ENCODE measurements at places on chromosomes 1 and 21.

- H3K4me3 ChIP-seq = no peak overlapping the region
- H3K27me3 ChIP-seq = no peaks in the 10 kb centered on the region
- no peaks in the 10 kb centered on the region for H3K4me1 ChIP-seq
- no peak overlapping the region for H3K27ac ChIP-seq
These were observed 737.8 kb upstream of the CXADR start for GRCh38 chr21:16775076-16775475.

GRCh38 chr1:107867422-107867821 lies 97.6 kb downstream of the VAV3 start:
- no peak for DNase-seq
- no peak overlapping the region for H3K27ac ChIP-seq
- H3K4me1 ChIP-seq = peaks cover 3% of the 10 kb centered on the region
- no peak overlapping the region for H3K4me3 ChIP-seq
- H3K36me3 ChIP-seq = no peaks in the 10 kb centered on the region

DNA sequence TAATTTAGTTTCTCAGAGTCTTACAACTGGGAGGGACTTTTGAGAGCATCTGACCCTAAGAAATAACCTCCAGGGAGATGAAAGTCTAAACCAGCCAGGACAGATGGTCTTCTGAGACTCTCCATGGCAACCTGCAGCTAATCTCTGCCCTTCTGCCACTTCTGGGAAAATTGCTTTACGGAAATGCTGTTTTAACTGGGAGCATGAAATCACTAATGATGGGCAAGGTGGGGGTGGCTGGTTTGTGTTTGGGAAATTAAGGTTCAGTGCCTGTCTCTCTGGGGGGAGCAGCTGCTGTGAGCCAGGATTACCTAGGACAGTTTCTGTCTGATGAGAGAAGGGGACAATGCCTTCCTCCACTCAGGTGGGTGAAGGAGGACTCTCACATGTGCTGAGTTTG lies 33.2 kb downstream of the ROR1 start:
- H3K36me3 ChIP-seq = no peaks in the 10 kb centered on the region
- DNase-seq = no peak
- no peak overlapping the region for H3K4me3 ChIP-seq
- no peak overlapping the region for H3K27ac ChIP-seq
- H3K27me3 ChIP-seq = no peaks in the 10 kb centered on the region

- no peak overlapping the region for H3K27ac ChIP-seq
- H3K4me3 ChIP-seq = no peak overlapping the region
- DNase-seq = no peak
- H3K27me3 ChIP-seq = no peaks in the 10 kb centered on the region
- H3K36me3 ChIP-seq = peaks cover 8% of the 10 kb centered on the region
These were observed 57.5 kb upstream of the GUCA2A start for GRCh38 chr1:42221952-42222606.

GRCh38 chr1:25858494-25858893 lies 763 bp downstream of the AUNIP start:
- peaks cover 22% of the 10 kb centered on the region for H3K4me1 ChIP-seq
- no peak overlapping the region for H3K27ac ChIP-seq
- peak overlapping the region; percentile 72 for H3K4me3 ChIP-seq
- H3K27me3 ChIP-seq = no peaks in the 10 kb centered on the region
- no peaks in the 10 kb centered on the region for H3K36me3 ChIP-seq

DNA sequence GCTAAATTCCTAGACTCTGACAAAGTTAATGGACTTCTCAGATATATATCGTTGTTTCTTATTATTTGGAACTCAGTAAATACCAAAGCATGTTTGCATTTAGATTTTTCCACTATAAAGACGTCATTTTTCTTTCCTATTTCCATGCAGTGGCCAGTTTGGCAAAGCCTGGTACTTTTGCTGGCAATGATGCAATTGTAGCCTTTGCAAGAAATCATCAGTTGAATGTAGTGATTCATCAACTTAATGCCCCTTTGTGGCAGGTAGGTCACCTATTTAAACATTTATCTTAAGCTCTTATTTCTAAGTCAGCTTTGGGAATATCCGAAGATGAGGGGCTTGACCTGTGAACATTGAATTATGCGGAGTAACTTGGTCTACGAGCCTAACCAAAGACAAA lies 12.0 kb downstream of the OTUD3 start:
- H3K4me1 ChIP-seq = no peaks in the 10 kb centered on the region
- H3K27me3 ChIP-seq = no peaks in the 10 kb centered on the region
- H3K4me3 ChIP-seq = no peak overlapping the region
- no peak overlapping the region for H3K27ac ChIP-seq
- DNase-seq = no peak
- peaks cover 75% of the 10 kb centered on the region for H3K36me3 ChIP-seq

GRCh38 chr1:89085781-89086180 lies 20.8 kb upstream of the GBP1 start:
- H3K4me3 ChIP-seq = no peak overlapping the region
- DNase-seq = no peak
- no peaks in the 10 kb centered on the region for H3K4me1 ChIP-seq
- no peaks in the 10 kb centered on the region for H3K36me3 ChIP-seq

DNA sequence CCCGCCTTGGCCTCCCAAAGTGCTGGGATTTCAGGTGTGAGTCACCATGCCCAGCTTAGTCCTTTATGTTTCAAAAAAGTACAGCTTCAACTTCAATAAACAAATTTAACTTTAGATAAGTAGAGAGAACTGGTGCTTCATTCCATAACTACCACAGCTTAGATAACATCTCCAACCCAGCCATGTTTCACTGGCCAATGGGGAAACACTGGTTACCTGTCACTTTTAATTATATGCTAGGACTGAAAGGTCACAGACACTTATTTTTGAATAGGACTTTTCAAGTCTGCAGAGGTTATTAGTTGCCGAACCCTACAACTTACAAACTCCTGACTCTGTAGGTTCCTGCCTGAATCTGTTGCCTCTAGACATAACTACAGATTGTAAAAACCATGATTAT lies 56.5 kb upstream of the ST6GALNAC3 start:
- no peak overlapping the region for H3K27ac ChIP-seq
- no peaks in the 10 kb centered on the region for H3K27me3 ChIP-seq
- H3K4me1 ChIP-seq = no peaks in the 10 kb centered on the region
- no peak overlapping the region for H3K4me3 ChIP-seq

GRCh38 chr1:66549017-66549416 lies 15.1 kb downstream of the SGIP1 start:
- no peaks in the 10 kb centered on the region for H3K36me3 ChIP-seq
- H3K27ac ChIP-seq = no peak overlapping the region
- no peaks in the 10 kb centered on the region for H3K4me1 ChIP-seq
- no peak for DNase-seq
- H3K4me3 ChIP-seq = no peak overlapping the region

GRCh38 chr1:54883349-54884102 lies 3.5 kb downstream of the DHCR24 start:
- no peak overlapping the region for H3K4me3 ChIP-seq
- peaks cover 22% of the 10 kb centered on the region for H3K4me1 ChIP-seq
- no peaks in the 10 kb centered on the region for H3K36me3 ChIP-seq
- DNase-seq = no peak

- H3K4me1 ChIP-seq = peaks cover 21% of the 10 kb centered on the region
- no peak for DNase-seq
- no peak overlapping the region for H3K27ac ChIP-seq
- H3K27me3 ChIP-seq = no peaks in the 10 kb centered on the region
- H3K4me3 ChIP-seq = no peak overlapping the region
These were observed 223.6 kb upstream of the JUN start for GRCh38 chr1:59007429-59007819.

- DNase-seq = no peak
- no peak overlapping the region for H3K4me3 ChIP-seq
- H3K27me3 ChIP-seq = no peaks in the 10 kb centered on the region
- H3K27ac ChIP-seq = no peak overlapping the region
These were observed 5.3 kb downstream of the C1orf159 start for GRCh38 chr1:1110561-1110971.

- H3K36me3 ChIP-seq = no peaks in the 10 kb centered on the region
- DNase-seq = no peak
- no peaks in the 10 kb centered on the region for H3K4me1 ChIP-seq
- H3K27me3 ChIP-seq = no peaks in the 10 kb centered on the region
- H3K4me3 ChIP-seq = no peak overlapping the region
These were observed 154.9 kb upstream of the CD34 start for GRCh38 chr1:208065862-208066261.

DNA sequence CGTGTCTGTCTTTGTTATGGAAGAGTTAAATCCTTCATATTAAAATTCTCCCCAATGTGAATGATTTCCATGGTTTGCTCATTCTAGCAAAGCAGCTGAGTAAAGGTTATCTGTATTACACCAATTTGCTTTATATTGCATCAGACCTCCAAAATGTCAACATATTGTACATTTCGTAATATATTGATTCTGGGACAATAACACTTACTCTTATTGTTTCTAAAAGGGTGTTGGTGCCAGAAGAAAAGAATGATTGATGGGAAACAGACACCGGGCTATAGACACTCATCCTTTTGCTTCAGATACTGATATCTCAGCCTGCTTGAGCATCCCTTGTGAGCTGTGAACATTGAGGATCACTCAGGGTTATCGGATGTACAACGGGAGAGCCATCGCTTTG lies 7.0 kb downstream of the NTNG1 start:
- no peaks in the 10 kb centered on the region for H3K36me3 ChIP-seq
- no peak for DNase-seq
- H3K4me1 ChIP-seq = no peaks in the 10 kb centered on the region
- no peak overlapping the region for H3K4me3 ChIP-seq
- H3K27ac ChIP-seq = no peak overlapping the region
- H3K27me3 ChIP-seq = no peaks in the 10 kb centered on the region

DNA sequence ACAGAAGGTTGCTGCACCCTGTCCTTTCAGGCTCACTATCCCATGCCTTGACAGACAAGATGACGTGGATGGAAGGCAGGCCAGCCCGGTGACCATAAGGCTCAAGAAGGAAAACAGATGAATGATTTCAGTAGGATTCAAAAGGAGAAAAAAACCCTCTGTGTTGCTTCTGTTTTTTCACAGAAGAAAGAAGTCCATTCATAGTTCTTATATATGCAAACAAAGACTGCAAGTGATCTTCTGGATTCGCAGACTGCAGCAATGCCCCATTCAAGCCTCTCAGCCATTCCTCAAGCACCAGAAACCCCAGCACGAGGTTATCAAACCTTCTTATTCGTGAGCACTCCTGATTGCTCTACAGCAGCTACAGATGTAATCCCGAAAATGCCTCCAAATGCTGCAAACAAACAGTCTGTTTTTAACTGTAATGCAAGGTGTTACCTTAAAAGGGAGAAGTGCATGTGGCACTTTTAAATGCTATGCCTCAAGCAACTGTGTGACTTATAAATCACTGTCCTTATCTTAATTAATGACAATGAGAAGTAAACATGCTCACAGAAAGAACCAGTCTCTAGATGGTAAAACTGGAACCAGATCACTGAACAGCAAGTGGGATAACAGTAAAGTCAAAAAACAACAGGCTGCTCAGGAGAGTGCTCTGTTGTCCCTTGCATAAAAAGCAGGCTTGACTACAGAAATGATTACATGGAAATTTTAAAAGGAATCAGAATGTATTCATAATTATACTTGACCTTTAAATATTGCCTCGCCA lies 173.9 kb downstream of the HHIPL2 start:
- H3K4me3 ChIP-seq = no peak overlapping the region
- no peaks in the 10 kb centered on the region for H3K36me3 ChIP-seq
- H3K27ac ChIP-seq = no peak overlapping the region
- DNase-seq = no peak

- DNase-seq = no peak
- H3K27me3 ChIP-seq = no peaks in the 10 kb centered on the region
- no peak overlapping the region for H3K4me3 ChIP-seq
- H3K27ac ChIP-seq = no peak overlapping the region
- peaks cover 12% of the 10 kb centered on the region for H3K36me3 ChIP-seq
These were observed 10.4 kb downstream of the MGST3 start for GRCh38 chr1:165641231-165641987.

GRCh38 chr1:25205786-25206185 lies 26.5 kb downstream of the SYF2 start:
- H3K27me3 ChIP-seq = no peaks in the 10 kb centered on the region
- no peaks in the 10 kb centered on the region for H3K36me3 ChIP-seq
- H3K4me1 ChIP-seq = peaks cover 3% of the 10 kb centered on the region
- no peak for DNase-seq
- H3K27ac ChIP-seq = no peak overlapping the region

DNA sequence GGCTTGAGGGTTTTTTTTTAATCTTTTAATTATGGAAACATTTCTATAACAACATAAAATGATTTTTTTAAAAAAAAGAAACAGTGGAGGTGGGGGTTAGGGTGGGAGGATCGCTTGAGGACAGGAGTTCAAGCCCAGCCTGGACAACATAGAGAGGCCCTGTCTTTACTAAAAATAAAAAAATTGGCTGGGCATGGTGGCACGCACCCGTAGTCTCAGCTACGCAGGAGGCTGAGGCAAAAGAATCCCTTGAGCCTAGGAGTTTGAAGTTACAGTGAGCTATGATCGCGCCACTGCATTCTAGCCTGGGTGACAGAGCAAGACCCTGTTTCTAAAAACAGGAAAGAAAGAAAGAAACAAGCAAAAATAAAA lies 32.2 kb upstream of the RNF11 start:
- no peak overlapping the region for H3K4me3 ChIP-seq
- no peak for DNase-seq
- no peak overlapping the region for H3K27ac ChIP-seq

DNA sequence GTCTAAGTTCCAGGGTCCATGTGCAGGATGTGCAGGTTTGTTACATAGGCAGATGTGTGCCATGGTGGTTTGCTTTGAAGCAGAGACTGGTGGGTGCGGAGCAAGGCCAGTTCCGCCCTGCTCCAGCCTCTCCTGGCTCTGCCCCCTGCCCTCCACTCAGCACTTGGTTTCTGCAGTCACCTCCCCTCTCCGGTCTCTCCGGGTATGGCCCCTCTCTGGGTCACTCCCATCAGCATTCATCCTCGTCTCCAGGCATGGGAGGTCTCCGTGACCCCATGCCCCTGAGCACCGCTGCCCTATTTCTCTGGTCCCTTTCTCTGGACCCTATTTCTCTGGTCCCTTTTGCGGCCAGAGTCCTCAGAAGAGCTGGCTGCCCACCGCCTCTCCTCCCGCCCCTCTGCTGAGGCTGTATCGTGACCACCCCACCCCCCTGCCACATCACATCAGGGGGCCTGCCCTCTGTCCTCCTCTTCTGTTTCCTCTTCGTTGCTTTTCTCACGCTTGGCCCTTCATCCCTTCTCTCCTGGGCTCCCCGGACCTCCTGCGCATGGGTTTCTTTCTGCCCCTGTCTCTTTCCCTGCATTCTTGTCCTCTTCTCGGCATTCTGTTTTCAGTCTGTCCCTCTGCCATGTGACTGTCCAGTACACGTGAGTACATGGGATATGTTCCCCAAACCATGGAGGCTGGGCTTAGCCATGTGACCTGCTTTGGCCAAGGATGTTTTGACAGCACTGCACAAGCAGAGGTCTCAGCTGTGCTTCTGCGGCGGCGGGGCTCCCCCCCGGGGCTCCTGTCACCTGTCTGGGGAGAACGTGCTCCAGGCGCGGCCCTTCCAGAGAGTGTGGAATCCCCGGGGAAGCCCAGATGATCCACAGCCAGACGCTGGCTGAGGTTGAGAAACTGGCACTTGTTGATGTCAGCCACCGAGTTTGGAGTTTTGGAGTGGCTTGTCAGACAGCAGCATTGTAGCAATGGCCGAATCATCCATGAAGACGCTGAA lies 54.4 kb upstream of the C1orf174 start:
- DNase-seq = no peak
- peaks cover 12% of the 10 kb centered on the region for H3K27me3 ChIP-seq

- no peak overlapping the region for H3K4me3 ChIP-seq
- no peaks in the 10 kb centered on the region for H3K27me3 ChIP-seq
- DNase-seq = no peak
- no peaks in the 10 kb centered on the region for H3K4me1 ChIP-seq
These were observed 47.9 kb upstream of the NUF2 start for GRCh38 chr1:163273766-163274441.

GRCh38 chr1:53473463-53473862 lies 14.3 kb downstream of the DMRTB1 start:
- no peak overlapping the region for H3K4me3 ChIP-seq
- no peak for DNase-seq
- no peaks in the 10 kb centered on the region for H3K27me3 ChIP-seq
- no peaks in the 10 kb centered on the region for H3K4me1 ChIP-seq
